ENCODE measurements at places on chromosomes 3 and 15.
A peak's percentile ranks its signal among the peaks of the same experiment; 100 is the strongest.

DNA sequence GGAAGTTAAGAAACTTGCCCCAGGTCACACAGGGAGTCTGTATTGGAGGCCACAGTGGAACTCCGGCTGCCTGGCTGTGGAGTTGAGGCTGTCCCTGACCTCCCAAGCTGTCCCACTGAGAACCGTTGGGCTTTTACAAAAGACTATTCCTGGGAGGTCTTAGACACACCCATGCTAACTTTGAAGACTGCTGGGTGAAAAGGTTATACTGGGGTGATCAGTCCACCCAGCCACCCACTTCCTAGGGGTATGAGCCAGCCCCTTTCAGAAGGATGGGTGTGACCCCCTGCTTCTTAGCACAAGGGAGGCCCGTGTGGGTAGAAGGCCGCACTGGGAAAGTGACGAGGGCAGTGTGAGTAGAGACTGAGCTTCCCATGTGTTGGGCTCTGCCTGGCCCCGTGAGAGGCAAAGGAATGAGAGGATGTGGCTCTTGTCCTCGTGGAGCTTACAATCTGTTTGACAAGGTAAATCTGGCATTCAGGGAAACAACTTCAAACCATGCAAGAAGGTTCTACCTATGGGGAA lies 19.0 kb downstream of the MRAS start:
- DNase-seq = no peak

DNA sequence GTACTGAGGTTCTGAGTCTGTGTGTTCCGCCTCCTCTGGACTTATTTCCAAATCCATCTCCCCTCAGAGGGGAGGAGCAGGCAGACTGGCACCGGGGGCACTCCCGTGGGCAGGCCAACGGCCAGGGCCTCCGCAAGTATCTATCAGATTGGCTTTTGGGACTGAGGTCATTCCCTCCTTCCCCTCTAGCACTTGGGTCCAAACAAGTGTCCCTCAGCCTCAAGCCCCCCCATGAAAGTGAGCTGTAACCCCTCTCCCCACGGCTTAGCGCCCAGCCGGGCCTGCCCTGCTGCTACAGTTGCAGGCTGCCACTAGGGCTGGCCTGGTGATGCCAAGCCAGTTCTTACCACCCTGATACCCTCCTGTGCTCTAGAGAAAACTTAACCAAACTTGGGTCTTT lies 17.4 kb downstream of the ITGA11 start:
- DNase-seq = peak; percentile 21

- DNase-seq = no peak
These were observed 35.5 kb downstream of the IGF1R start for GRCh38 chr15:98683831-98684230.

DNA sequence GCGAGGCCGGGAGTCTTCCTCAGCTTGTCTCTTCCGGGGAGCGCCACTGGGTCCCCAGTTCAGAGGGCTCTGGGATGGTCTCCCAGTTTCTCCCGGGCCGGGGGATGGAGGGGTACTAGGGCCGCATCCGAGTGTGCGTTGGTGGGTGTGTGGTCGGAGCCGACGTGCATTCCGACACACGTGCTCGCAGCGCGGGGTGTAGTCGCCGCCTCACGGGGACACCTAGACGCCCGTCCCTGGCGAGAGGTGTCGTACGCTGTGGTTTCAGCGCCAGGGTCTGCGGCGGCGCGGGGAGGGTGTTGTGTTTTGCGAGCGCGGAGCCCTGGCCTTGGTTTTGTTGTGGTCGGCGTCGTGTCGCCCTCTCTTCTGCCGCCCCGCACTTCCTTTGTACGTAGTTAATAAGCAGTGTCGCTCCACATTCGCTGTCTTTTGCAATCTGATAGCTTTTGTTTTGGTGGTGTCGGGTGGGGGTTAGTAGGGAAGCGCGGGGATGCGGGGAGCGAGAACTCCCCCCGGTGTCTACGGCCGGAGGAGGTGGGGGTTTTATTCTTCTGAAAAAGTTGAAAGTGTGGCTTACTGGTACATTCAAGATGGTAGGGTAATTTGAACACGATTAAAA lies 2.2 kb downstream of the IGF1R start:
- DNase-seq = peak; percentile 69

DNA sequence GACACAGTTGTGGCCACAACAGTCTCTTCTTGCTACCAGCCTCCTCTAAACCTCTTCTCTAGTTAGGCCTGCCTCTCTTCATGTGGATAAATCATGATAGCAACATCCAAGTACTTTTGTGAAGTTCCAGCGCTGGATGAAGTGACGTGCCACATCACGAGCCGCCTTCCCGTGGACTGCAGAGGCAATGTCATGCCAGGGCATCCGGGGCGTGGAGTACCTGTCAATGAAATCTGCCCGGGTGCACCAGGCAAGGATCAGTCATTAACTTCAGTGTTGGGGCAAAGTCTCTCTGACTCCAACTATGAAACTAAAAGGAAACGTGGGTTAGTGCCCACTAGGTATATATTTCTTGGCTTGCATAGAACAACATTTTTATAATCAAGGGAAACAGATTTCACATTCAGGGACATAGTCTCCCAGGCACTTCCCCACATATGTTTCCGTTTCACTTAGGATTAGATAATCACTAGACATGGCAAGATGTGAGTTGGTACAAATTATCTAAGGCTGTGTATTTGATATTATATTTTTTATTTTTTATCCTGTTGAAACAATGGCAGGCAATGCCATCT lies 133.6 kb downstream of the PLD1 start:
- no peak for DNase-seq

- no peak for DNase-seq
These were observed 9.0 kb downstream of the PPCDC start for GRCh38 chr15:75032395-75032794.

DNA sequence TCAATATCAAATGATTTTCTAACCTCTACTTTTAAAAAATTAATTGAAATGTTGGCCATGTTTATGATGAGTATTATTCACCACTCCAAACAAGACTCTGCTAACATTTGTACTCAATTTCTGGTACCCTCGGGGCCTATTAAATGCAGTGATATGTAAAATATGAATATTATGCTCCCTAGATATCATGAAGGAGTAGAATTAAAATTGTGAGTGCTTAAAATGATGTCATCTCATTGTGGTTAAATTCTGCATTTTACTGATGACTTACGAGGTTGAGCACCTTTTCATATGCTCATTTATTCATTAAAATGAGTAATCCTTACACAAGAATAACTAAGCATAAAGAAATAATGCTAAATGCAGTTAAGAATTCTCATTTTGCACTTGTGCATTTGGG lies 159.9 kb downstream of the OCA2 start:
- no peak for DNase-seq

DNA sequence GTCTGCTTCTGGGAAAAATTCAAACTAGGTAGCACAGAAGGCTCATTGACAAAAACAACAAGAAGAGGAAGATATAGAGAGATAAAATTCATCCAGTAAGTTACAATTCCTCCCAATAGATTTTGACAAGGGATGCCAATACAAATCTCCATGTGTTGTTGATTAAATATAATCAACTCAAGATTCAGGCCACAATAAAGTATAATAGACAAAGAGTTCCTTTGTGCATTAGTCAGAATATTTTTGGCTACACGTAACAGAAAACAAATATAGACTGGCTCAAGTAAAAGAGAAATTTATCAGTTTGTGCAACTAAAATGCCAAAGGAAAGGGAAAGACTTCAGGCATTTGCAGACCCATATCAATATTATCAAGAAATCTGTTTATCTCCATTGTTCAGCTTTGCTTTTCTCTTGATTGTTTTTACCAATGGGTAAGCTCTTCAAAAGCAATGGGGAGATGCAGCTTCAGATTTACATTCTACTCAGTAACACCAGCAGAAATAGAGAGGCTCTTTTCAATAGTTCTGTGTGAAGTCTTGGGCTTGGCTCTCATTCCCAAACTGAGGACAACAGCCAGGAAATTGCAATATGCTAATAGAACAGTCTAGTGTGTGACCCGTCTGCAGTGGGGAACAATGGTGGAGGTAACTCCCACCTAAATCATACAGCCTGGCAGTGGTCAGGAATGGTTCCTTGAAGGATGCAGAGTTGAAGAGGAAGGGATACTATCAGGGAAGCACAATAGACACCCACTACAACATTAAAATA lies 77.6 kb upstream of the PROK2 start:
- DNase-seq = no peak

- no peak for DNase-seq
These were observed 622 bp downstream of the NAALADL2 start for GRCh38 chr3:174859756-174860155.

- peak; percentile 79 for DNase-seq
These were observed 22.6 kb upstream of the C3orf70 start for GRCh38 chr3:185175370-185175987.

- DNase-seq = no peak
These were observed 20.0 kb downstream of the PLSCR5 start for GRCh38 chr3:146585156-146585555.

GRCh38 chr3:48548126-48548525 lies 8.5 kb downstream of the PFKFB4 start:
- no peak for DNase-seq

DNA sequence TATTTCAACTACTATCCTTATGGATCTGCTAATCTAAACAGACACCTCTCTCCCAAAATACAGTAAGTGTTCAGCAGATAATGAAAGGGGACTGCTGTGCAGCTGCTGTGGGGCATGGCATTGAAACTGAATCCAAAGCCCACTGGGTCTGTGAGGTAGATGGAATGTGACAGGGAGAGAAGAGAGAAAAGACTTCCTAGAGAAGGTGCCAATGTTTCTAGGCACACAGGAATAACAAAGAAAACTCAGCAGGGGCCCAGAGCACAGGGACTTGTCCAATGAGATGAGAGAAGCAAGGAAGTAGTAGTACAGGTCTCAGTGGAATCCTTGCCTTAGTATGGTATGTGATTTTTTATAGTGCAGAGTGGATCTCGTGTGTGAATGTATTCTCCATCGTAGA lies 457.8 kb downstream of the IL5RA start:
- DNase-seq = no peak

DNA sequence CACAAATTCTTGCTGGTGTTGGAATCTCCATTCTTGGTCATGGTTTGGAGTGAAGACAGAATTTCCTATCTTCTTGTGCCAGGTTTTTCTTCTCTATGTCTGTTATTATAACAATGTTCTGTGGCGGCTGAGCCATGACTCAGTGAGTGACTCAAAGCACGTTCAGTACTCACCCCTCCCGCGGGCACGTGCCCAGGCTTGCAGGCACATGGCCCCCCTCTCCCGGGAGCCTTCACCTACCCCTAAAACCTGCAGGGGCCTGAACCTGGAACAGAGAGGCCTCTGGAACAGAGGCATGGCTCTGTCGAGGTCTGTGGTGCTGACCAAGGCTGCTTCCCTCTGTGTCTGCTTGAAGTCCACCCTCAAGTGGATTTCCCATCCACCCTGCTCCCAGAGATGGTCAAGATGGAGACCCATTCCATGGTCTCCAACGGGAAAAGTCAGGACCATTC lies 27.6 kb downstream of the PLXNB1 start:
- DNase-seq = peak; percentile 43

- DNase-seq = no peak
These were observed 12.8 kb upstream of the PPARG start for GRCh38 chr3:12275974-12276650.

- no peak for DNase-seq
These were observed 44.6 kb downstream of the SH3BP5 start for GRCh38 chr3:15287565-15288330.

DNA sequence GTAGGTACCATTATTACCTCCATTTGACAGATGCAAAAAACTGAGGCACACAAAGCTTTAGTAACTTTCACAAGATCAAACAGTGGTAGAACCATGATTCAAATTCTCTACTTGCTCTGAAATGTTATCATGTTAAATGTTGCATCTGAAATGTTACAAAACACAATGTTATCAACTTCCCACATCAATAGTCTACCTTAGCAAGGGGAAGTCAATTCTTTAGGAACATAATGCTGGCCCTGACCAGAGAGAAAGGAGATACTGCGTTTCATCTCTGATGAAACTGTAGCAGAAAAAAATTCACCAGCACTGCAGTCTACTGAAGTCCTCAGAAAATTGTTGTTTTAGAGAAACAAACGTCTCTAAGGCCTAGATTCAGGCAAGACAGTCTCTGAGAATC lies 174.1 kb downstream of the SATB1 start:
- no peak for DNase-seq

- no peak for DNase-seq
These were observed 371.4 kb downstream of the NR2F2 start for GRCh38 chr15:96701877-96702276.

DNA sequence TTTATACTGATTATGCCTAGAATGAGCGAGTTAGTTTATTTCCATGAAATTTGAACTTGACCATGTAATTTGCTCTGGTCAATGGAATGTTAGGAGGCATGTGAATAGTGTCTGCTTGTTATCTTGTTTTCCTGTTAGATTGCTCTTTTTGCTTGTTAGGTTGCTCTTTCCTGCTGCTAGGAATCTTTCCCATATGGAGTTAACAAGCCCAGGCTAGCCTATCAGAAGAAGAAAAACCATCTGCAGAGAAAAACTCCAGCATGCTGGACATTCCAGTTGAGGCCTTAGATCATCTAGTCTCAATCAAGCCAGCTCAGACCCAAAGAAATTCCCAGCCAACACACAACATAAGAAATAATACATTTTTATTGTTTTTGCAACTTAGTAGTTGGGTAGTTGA lies 470.2 kb upstream of the AGTR1 start:
- DNase-seq = peak; percentile 61

DNA sequence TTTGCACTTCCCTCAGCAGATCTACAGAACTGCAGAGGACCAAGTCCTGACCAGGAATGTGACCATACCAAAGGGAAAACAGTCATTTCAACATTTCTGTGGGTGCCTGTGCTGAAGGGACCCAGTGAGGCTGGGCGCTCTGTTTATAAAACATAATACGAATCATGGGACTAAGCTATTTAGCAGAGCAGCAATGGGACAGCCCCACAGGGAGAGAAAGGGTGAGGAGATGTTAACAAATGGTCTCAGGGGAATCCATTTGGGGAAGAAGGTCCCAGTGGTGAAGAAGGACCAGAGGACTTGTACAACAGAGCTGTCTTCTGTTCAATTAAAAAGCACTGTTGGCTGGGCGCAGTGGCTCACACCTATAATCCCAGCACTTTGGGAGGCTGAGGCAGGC lies 1025.4 kb downstream of the FHIT start:
- no peak for DNase-seq

DNA sequence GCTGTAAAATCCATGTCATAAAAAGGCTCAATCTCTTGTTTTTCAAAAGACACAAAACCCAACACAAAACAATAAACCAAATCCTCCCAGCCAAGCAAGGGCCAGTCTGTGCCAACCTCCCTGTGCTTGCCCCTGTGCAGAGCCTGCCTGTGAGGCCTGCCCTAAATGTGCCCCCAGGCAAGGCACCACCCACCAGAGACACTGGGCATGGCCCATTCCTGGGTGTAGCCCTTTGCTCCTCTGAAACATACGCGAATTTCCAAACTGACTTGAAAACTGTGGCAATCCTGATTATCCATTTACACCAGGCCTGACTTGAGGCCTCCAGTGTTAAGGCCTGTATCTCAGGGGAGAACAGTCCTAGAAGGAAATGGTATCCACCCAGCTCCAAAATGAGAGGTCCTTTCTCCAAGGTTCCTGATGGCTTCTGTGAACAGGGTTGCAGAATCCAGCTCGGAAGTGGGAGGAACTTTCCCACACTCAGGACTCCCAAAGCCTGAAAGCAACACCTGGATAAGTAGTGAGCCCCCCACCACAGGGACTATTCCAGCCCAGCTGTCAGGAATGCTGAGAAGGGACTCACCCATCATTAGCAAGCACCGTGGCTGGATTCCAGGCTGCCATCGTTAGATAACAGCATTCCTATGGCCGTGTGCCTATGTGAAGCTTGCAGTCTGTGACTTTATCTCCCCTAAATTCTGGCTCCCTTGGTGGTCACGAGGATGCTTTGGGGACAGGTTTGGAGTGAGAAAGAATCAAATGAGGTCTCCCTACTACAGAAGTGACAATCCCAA lies 61.8 kb downstream of the CACNA2D2 start:
- no peak for DNase-seq

Measured in islet precursor cell (in vitro differentiated cells).